ENCODE measurements at places on chromosomes 4 and X. TPM values are rescaled to one million over a fixed set of nuclear protein-coding genes. Genes with fewer than 3 reads are reported as not detected.

- no peak for DNase-seq
These were observed 7.3 kb upstream of the GLOD5 start for GRCh38 chrX:48754238-48754637.

- DNase-seq = peak; percentile 37
These were observed 1.2 kb downstream of the CHIC2 start for GRCh38 chr4:54063229-54063628.

- DNase-seq = no peak
These were observed 31.6 kb downstream of the SEPSECS start for GRCh38 chr4:25128671-25129070.

DNA sequence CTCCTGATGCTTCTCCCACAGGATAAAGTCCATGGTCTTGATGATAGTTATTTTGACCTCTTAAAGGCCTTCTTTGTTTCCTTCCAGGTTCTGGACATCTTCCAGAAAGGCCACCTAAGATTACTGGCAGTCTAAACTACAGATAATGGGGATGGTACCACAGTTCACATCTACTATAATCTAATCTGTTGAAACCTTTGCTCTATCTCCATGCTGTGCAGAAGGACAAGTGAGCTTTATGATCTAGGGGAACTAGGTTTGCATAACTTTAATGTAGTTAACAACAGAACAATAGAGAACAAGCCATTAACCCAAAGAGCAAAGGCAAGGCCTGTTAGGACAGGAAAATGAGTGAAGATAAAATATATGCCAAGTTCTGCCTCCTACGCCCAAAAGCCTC lies 103.9 kb upstream of the KLHL13 start:
- no peak for DNase-seq

GRCh38 chr4:154126276-154126675 lies 337.4 kb upstream of the SFRP2 start:
- DNase-seq = no peak

GRCh38 chrX:154349979-154350378 lies 24.5 kb downstream of the FLNA start:
- DNase-seq = no peak

DNA sequence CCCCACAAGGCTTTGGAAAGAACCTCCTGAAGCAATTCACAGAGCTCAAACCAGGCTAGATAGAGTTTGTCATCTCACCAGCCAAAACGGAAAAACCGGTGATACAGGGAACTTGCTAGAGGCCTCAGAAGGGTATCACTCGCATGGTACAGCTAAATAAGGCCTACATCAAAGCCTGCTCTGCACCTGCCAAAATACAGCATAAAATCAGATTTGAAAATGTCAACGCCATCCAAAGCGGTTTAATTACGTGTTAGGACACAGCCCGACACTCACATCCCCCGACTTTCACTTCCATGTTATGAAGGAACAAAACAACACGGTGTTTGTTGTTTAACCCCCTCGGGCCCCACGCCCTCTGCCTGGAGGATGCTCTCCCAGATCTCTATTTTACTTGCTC lies 65.0 kb downstream of the MAPK10 start:
- no peak for DNase-seq

DNA sequence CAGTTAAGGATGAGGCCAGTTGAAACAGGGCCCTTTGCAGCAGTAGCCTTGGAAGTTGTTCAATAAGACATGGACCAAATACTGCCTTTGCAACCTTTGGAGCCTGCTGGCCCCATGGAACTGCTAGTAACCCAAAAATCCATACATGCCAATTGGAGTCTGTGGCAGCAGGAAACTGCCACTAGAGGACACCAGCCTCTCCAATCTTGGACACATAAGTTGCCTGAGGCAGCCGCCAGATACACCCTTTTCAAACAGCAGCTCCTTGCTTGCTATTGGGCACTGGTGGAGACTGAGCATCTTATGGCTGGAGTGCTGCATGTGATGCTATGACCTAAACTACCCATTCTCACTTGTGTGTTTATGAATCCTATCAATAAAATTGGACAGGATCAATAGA lies 14.8 kb upstream of the LAP3 start:
- DNase-seq = peak; percentile 41

- no peak for DNase-seq
These were observed 31.5 kb upstream of the PUDP start for GRCh38 chrX:7179446-7179845.

DNA sequence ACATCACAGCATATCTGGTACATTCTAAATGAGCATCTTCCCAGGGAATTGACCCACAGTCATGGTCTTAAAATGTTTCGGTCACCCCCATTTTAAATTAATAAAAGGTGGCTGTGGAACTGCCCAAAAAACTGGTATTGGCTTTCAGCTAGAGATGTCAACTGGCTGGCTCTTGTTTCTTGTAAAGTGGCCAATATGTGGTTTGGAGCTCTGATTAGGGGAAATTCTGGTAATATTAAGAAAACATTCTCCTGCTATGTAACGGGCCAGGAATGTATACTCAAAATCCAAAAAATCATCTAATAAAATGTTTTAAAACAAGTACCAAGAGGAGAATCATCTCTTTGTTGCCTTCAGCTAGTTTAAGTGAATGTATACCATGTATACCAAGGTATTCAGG lies 62.0 kb upstream of the VCX2 start:
- DNase-seq = no peak

- DNase-seq = no peak
These were observed 68.8 kb upstream of the CLNK start for GRCh38 chr4:10753336-10753735.

DNA sequence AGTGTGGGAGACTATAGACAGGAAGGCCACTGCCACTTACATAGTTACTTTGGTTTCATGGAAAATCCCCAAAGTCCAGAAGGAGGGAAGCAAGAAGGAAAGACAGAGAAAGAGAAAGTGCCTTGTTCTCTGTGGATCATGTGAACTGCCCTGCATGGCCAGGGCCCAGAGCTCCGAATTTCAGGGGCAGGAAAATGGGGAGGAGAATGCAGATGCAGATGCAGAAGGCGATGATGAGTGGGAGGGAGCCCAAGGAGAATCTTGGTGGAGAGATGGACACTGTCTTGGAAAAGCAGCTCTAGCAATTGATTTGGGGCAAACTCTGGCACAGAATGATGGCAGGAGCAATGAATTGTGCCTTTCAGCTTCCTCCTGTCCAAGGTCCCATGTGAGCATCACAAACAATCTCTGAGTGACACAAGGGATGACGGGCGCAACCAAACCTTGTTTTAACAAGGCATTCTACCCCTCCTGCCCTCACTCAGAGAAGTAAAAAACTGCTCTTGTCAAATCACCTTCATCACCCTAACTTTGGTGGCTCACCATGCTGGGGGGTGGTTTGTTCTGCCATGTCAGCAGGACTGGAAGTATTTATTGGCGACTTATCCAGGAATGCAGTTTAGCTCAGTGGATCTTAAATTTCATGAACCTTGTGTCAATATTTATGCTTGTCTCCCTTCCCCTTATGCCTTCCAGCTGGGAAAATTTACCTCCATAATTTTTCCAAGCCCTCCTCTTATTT lies 53.5 kb downstream of the TSC22D3 start:
- no peak for DNase-seq

- no peak for DNase-seq
These were observed 245.5 kb downstream of the EVC2 start for GRCh38 chr4:5462896-5463295.

DNA sequence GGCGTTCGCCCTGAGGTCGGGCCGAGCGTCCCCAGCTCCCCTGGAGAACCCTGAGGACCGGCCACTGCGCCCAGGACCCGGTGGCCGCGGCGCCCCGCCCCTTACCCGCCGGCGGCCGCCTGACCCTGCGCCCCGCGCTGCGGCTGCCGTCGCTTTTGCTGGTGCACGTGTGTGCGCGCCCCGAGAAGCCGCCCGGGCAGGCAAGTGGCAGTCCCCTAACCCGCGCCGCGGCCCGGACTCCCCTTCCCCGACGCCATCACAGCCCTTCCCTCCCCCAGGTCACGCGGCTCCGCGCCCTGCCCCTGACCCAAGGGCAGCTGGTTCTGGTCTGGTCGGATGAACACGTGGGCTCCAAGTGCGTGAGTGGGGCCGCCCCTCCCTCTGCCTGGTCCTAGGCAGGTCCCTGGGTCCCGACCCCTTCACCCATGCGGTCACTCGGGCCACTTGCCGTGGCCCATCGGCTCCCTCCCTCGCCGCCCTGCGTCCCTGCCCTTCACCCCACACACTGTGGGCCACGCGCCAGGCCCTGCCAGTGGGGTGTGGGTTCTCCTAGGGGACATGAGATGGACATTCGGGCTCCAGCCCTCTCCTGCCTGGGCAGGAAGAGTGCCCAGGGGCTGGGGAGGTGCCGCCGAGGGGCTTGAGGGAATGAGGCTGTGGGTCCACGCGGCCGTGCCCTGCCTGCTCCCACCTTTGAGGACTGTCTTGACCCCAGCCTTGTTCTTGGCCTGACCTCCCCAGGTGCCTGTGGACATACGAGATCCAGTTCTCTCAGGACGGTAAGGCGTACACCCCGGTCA lies 8.0 kb upstream of the FGFRL1 start:
- DNase-seq = no peak

DNA sequence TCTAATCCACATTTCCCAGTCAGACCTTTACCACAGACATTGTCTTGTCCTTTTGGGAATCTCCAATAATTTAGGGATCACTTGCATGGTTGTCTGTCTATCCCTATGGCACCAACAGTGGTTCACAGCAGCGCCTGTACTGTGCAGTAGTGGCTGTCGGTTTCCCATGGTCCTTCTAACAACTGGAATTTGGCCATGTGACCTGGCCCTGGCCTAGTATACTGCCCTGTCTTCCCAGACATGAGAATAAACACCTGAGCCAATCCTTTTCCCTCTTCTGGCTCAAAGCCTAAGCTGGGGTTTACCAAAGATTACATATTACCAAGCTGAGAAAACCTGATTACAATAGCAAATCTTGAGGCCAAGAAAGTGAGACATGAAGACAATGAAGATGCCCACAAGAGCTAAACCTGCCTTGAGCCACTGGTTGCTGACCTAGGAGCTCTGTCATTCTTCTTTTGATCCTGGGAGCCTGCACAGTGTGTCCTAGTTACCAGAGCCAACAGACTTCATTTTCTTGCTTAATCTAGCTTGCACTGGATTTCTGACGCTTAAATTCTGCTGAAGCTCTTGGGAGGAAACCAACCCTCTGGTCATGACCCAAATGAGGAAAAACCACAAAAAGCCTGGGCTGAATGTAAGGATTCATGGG lies 92.1 kb downstream of the SCD5 start:
- peak; percentile 7 for DNase-seq

The COL25A1 gene
- not detected for total RNA-seq

The ANK2 gene
- 7.0 TPM for total RNA-seq

The DMP1 gene
- not detected for total RNA-seq

The LRCH2 gene
- not detected for total RNA-seq

The SOD3 gene
- total RNA-seq = 1.2 TPM

The HTRA3 gene
- 7.8 TPM for total RNA-seq

The DIAPH2 gene
- total RNA-seq = 8.4 TPM

The MAP9 gene
- 6.0 TPM for total RNA-seq
